ENCODE measurements at places on chromosomes 1 and 21.

DNA sequence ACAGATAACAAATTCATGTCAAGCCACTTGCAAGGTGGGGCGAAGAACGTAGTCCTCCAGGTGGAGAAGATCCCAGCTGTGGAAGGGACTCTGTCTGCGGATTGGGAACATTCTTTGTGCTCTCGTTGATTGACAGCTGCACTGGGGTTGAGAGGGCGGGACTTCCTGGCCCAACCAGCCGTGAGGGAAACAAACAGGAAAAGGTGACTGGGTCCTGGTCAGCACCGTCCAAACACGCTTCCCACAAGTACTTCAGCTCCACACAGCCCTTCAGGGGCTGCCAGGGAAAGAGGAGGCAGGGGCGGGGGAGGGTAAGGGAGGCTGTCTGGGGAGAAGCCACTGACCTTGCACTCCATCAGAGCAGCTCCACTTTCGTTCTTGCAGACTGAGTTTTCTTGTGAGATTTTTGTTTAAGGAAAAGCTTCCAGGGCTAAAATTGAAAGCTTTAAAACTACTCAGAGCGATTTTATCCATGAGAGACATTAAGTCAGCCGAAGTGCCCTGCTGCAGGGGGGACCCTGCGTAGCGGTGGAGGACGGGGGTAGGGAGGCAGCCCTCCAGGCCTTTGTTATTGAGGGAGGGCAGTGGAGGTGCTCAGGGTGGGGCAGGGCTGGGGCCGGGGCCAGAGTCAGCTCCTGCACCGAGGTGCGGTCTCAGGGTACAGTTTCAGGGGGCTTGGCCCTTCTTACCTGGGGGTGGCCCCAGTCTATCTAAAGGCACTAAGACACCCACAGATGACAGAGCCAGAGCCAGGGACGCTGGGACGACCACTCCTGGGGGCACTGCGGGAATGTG lies 21.6 kb upstream of the STUM start:
- no peak for DNase-seq

DNA sequence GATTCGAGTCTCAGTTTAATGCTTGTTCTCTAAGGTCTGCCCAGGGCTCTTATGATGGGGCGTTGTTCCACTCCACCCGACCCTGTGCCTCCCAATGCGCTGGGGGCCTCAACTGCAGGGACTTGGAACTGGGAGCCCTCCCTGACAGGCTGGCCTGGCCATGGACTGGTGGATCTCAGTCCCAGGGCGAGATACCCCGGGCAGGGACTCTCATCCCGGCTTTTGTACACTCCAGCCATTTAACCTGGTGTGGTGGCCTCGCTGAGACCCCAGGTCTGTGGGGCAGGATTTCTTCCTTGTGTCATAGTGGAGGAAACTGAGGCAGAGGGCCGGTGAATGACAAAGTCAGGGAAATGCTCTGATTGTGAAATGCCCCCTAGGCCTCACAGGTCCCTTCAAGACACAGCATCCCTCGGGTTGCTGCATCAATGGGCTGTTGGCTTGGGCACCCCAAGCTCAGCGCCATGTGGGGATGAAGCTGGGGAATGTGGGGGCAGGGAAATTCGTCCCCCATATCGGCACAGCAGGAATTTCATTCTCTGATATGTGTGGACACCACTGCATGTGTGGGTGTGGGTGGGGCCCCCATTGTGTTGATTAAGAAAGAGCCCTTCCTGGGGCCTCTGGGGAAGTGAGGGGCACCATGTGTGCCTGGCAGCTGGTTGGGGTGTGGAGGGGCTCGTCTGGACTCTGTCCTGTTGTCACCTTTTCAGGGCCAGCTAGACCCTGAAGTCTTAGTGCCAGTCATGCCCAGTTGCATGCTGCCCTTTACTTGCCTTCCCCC lies 19.9 kb upstream of the ZNF678 start:
- DNase-seq, result no peak

- peak; percentile 9 for DNase-seq
These were observed 70.0 kb downstream of the CLCA4 start for GRCh38 chr1:86616871-86617270.

DNA sequence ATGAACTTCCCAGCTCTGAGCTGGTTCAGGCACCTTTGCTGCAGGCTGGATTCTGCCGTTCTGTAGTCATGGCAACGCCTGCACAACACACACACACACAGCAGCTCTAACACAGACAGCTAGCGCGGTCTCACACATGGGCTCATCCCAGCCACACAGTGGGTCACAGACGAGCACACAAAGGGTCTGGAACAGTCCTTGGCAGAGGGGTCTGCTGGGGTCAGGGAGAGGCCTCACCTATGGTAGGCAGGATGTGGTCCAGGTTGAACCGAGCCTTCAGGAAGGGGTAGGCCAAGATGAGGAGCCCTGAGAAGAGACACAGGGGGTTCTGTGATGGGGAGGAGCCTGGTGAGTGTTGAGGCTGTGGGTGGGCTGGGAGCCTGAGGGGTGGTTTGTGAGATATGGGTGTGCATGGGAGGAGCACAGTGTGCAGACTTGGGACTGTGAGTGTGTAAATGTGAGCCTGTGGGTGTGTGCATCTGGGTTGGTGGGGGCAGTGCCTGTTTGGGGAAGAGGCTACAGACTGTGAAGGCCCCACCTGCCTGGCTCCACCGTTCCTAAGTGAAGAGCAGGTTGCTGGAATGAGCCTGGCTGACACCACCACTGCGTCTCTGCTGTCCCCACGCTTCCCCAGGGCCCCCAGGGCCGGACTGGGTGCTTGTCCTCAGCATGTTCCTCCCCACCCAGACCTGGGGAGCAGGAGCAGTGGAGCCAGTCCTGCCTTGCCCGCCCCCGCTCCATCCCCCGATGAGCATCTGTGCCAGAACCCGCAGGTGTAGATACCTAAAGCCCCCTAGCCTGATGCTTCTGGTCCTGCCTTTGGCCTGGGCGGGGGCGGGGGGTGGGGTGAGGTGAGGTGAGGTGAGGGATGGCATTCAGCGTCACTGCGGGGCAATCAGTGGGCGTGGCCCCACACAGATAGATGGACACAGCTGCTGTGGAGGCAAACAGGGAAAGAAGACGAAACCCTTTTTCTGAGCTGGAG lies 1.5 kb downstream of the KNCN start:
- no peak for DNase-seq

- DNase-seq, result no peak
These were observed 71.5 kb downstream of the IFI44 start for GRCh38 chr1:78721136-78721535.

DNA sequence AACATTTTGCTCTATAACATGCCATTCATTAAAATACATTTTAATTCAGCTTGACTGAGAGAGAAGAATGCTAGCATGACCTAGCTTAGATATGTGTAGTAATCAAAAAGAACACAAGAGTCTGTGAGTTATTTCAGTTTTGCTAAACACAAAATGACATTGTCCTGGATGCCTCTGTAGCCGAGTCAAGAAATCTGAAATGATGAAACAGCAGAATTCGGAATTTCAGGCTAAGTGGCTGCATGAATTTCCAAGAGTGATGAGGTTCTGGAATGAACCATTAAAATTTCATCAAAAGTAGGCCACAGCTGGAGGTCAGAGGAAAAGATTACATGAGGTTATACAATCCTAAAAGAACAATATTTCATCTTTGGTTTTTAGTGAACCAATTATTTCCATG lies 79.1 kb upstream of the CXADR start:
- DNase-seq, result no peak

DNA sequence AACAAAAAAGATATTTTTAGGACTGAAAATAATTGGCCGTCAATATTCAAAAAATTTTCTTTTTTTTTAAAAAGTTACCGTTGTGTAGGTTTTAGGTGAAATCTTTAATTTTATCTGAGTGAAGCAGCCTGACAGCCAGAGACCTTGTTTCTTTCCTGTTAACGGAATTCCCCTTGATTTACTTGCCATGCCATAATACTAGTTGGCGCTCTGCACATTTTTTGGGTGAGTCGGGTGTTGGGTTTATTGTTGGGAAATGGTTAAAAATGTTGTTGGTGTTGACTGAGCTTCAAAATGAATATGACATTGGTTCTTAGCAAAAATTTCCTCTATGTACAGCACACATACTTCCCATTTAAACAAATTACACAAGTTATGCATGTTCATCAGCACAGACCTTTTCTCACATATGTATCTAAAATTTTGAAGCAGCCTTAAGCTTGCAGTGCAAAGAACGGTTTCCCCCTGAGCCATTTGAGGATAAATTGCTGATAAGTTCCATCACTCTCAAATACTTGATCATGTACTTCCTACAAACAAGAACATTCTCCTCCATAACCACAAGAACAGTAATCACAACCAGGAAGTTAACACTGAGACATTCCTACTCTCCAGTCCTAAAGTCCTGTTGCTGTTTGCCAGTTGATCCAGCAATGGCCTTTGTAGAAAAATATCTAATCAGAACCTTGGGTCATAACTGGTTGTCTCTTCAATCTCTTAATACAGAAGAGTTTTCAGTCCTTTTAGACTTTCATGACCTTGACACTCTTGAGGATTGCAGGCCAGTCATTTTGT lies 34.2 kb downstream of the CAMTA1 start:
- DNase-seq, result no peak

DNA sequence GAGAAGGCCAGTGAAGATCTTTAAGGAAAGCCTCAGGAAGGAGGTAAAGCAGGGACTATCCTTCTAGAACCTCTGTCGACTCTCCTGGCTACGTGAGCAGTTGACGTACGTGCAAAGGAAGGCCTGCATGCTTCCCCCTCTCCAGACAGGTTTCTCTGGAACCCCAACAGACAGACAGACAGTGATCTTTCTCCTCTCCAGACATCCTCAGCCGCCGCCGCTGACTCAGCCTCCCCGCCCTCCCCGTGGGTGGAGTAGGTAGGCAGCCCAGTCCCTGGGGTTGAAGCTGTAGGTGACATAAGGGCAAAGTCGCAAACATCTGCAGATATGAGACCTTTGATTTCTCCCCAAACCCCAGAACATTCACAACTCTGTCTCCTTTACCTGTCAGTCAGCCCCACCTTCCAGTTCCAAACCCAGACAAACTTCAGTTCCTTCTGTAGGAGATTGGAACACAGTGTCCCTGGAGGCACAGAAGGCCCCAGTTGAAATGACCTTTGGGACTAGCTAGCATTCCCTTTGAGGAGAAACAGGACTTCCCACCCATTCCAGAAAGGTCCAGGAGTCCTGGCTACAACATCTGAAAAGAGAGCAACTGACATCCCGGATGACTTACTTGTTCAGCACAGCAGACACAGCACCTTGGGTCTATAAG lies 146.0 kb upstream of the JUN start:
- DNase-seq, result no peak

GRCh38 chr1:21206117-21206516 lies 29.4 kb upstream of the EIF4G3 start:
- no peak for DNase-seq

GRCh38 chr1:53763911-53764310 lies 24.9 kb upstream of the GLIS1 start:
- DNase-seq, result no peak

DNA sequence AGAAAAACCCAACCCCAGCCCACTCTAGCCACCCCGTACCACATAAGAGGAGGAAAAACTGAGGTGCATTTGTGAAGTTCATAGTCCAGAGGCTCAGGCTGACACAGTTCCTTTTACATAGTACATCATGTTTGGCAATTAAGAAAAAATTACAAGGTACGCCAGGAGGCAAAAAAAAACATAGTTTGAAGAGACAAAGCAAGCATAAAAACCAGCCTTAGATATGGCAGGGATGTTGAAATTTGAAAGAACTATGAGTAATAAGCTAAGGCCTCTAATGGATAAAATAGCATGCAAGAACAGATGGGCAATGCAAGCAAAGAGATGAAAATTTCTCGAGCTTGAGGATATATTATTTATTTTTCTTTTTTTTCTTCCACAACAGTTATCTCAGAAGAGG lies 31.9 kb downstream of the MIXL1 start:
- no peak for DNase-seq

DNA sequence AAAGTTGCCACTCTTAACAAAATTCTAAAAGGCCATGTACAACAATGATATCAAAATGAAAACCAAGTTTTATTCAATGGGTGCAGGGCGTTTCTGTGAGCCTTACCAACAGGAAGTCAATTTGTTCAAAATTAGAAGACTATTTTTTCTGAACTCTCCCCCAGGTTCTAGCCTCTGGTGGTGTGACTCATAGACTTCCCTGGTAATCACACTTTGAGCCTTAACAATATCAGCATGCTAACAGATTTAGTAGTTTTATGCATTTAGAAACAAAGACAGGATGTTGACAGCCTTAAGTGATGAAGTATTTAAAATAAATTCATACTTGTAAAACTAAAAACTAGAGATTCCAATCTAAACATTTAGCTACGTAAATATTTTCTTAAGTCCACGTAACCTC lies 88.4 kb downstream of the LRRC8C start:
- DNase-seq, result no peak

GRCh38 chr1:55682198-55682597 lies 467.0 kb upstream of the USP24 start:
- no peak for DNase-seq

DNA sequence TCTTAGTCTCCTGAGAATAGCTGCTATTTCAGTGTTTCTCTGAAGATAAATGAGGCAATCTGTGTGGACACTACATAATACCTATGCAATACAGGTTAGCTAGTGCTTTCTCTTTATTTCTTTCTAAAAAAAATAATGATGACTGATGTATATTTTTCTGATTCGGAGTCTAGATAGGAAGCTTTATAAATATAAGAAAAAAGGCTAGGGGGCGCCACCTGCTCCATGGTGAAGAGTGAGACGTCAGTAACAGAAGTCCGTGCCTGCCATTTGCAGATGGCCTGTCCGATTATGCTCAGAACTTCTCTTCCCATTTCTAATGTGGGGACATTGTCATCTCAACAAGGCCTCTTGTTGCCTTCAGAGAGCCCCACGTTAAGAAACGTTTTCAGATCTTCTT lies 26.4 kb downstream of the QSOX1 start:
- no peak for DNase-seq

DNA sequence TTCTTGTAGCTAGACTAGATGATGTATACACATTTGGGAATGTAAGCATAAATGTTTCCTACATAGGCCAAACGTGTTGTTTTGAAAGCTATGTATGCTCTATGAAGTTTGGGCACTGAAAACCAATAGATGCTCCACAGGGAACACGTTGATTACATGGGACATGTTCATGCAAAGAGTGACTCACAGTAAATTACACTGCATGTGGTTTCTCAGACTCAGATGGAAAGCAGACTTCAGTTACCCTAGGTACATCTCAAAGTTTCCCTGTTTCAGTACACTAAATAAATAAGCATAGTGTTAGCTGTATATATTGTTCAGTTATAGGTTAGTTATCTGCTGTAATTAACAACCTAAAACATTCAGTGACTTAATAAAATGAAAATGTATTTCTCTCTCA lies 301.9 kb upstream of the RUNX1 start:
- DNase-seq, result no peak

GRCh38 chr1:206143537-206144172 lies 26.5 kb upstream of the AVPR1B start:
- no peak for DNase-seq

Measured in GM19239 (cell line).